ENCODE measurements at places on chromosomes 2 and 18.

DNA sequence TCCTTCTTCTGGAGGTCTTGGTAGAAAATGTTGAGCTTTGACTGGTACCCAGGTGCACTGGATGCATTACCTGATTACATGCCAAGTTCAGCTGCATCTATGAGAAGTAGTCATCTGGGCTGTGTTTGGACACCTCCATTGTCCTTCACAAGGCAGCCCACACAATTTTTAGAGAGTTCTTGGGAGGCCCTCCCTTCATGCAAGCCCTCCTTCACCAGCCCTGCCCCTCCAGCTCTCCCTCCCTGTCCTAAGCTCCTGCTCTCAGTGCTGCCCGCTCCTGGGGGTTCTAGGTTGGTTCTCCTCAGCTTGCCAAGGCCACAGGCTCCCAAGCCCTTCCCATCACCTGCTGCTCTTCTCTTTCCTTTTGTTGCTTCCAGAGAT is 148.7 kb downstream of the DYSF start:
- DNase-seq = no peak

DNA sequence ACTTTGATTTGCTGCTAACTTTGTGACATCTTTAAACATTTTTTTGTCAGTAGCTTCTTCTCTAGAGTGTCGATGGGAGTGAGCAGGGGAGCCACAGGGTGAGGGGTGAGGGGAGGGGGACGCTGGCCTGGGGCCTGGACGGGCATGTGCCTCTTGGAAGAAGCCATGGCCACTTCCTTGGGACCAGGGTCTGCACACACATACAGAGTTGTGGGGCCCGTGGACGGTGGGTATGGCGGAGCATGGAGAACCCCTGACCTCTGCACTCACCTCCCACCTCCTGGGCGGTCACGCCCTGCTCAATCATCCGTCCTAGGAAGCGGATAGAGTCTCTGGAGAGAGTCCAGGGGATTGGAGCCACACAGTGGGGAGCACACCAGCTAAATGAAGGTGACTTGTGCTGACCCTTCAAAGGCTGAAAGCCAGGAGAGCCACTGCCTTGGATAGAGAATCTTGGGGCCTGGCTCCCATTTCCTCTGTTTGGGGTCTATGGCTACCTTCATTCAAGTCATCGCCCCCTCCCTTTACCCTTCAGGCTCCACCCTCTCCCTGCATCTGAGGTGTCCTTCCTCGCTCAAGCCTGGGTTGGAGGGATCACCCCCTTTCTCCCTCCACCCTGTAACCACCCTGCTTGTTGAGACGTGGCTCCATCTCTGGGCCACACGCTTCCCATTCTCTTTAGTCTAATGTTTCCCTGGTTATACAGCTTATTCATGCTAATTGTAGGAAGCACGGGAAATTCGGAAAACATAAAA is 63.9 kb upstream of the HAAO start:
- DNase-seq = no peak

DNA sequence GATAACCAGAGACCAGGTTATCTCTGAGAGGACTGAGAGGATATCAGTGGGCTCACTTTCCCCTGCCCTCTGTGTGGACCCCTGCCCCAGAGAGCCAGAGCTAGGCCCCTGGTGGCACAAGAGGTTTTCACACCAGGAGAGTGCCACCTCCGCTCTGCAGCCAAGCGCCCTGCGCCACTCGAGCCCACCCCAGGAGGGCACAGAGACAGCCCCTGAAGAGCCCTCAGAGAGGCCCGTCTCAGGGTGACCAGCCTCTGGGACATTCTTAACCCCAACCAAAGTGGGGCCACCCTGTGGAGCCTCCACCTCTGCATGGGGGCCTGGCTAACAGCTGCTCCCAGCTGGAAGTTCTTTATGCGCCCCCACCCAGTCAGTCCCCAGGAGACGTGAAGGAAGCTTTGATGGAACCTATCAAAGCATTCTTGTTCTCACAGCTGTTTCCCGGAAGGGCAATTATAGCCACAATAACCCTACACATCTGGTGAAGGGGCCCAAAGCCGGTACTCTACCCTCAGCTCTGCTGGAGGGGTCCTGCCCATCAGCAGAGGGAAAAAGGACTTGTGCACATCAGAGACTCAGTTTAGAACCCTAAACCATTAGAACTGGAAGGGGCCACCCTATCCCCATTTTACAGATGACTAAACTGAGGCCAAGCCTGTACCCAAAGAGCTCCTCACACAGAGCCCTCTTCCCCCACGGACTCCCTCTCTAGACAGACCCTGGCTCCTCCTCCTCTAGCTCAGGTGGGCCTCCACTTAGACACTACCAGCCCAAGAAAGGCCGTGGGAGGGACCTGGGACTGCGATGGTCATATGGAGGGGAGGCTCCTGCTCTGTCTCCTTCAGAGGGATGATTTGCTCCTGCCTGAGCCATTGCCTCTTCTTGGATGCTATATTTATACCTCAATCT is 101.1 kb downstream of the ZFP36L2 start:
- no peak for DNase-seq

DNA sequence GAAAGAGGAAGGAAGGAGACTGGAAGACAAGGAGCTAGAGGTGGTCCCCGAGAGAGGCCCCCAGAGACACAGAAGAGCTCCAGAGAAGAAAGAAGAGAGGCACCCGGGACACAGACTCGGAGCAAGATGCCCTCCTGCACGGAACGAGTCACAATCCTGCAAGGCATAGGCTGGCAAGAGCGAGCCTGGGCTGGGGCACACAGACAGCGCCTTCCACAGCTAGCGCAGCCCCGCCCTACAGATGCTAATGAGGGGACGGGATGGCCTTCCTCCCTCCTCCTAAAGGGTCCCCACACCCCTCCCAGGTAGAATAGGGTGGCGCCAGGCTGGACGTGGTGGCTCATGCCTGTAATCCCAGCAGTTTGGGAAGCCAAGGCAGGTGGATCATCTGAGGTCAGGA is 19.8 kb upstream of the GPR17 start:
- DNase-seq = no peak

- DNase-seq = no peak
Observed at GRCh38 chr2:20630967-20631366, 19.9 kb downstream of the HS1BP3 start.

GRCh38 chr2:85909005-85909404 is 20.2 kb upstream of the ST3GAL5 start:
- no peak for DNase-seq

DNA sequence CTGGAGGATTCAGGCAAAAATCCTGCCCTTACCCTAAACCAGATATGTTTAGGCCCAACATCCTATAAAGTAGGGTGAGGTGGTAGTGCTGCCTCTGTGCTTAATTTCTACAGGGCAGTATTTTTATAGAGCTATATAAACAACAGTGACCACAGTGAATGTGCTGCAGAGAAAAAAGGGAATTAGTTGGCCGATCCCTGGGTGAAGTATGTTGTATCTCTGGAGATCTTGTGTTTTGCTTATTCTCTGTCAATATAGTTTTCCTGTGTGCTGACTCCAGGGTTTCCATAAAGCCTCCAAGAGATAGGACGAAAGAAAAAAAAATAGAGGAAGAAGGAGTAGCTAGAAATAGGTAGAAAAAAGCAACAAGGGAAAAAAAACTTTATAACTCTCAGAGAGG is 88.9 kb upstream of the THOC1 start:
- DNase-seq = no peak

GRCh38 chr2:68716604-68717304 is 17.9 kb upstream of the ARHGAP25 start:
- no peak for DNase-seq

DNA sequence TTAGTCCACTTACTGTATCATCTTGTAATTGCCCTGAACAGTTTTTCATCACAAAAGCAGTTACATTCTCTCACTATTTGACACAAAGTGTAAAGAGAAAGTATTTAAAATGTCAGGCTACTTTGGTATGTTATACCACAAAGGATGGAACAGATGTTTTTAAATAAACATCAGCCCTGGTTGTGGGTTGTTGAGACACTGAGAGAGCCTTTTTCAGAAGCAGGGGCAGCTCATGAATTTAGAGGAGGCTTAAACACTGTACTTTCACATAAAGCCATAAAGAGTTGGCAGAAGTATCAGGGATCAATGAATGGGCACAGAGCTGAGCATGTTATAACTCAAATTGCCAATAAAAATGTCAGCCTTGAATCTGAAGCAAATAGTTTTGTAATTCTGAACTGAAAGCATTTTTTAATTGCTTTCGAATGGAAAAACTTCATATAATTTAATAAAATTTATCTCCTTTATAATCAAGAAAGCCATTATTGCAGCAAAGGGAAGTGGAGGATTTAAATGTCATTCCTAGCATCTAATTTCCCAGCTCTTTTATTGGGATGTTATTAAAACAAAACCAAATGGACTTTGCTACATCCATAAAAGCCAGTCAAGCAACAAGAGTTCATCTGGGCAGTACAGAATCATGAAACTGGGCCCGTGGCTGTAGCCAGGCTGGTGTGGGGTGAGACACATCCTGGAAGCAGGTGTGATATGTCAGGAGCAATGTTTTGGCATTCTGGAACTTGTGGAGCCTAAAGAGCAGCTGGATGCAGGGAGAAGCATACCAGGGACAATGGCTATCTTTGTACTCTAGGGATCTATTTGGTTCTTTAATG is 95.1 kb upstream of the NT5C1B start:
- DNase-seq = no peak

DNA sequence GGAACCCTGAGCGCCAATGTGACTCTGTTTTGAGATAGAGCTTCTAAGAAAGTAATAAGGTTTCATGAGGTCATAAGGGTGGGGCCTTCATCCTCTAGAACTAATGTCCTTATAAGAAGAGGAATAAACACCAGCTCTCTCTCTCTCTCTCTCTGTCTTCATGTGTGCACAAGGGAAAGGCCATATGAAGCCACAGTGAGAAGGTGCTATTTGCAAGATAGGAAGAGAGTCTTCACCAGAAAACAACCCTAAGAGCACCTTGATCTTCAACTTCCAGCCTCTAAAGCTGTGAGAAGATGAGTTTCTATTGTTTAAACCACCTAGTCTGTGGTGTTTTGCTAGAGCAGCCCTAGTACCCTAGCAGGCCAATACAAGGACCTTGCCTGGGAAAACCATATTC is 55.8 kb downstream of the DOCK10 start:
- DNase-seq = no peak

DNA sequence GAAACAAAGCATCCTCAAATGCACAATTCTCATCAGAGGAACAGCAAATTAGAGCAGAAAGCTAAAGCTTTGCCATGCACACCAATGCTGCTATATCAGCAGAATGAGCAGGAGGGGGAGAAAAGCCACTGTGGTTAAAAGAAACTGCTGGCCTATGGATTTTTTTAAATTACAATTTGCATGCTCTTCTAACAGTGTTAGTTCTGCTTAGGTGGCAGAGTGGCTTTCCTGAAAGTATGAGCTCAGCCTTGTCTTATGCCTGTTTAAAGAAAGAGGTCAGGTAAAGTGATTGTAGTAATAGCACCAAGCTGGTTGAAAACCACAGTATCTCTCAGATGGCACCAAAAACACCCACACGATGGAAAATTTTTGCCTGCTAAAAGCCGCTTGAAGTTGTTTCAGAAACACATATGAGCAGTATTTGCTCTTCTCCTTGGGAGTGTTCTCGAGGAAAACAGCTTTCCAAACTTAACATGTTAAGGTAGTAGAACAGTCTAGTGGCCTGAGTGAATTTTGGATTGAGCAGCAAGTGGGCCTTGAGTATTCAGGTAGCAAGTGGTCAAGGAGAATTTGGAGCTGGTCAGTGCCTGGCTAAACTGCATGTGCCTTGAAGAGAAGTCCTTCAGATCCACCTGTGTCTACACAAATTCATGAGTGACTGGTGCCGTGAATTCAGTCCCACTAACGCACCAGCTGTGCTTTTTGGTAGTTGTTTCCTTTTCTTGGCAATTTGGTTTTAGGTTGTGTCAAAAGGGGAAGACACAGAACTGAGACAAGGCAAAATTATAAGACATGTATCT is 19.6 kb upstream of the NDUFV2 start:
- no peak for DNase-seq
